ENCODE measurements at places on chromosomes 4 and X. TPM values are rescaled to one million over a fixed set of nuclear protein-coding genes. Genes with fewer than 3 reads are reported as not detected.

HERC3 gene
- total RNA-seq, result 33.3 TPM

SPON2 gene
- total RNA-seq, result 21.5 TPM

CYSLTR1 gene
- 23.8 TPM for total RNA-seq

RASGEF1B gene
- 2.7 TPM for total RNA-seq

UNC5C gene
- not detected for total RNA-seq

SAT1 gene
- total RNA-seq, result 89.7 TPM

DNA sequence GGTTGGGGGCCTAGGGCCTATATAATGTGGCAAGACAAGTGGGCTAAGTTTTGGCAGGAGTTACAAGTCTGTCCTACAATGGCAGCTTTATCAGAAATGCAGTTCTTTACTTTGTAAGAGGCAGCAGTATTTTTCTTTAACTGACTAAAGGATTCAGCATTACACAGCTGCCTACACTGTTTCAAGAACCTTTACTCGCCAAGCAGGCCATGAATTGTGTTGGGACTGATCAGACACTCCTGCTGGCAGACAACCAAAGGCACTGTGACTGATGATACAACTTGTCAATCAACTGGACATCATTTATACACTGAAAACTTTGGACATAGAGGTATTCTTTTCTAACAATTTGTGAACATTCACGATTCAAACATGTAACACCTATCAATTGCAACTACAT is 4.3 kb downstream of the MORC4 start:
- no peak overlapping the region for H3K27ac ChIP-seq
- H3K27me3 ChIP-seq, result no peaks in the 10 kb centered on the region
- no peak for DNase-seq
- no peaks in the 10 kb centered on the region for H3K36me3 ChIP-seq
- H3K4me3 ChIP-seq, result no peak overlapping the region

DNA sequence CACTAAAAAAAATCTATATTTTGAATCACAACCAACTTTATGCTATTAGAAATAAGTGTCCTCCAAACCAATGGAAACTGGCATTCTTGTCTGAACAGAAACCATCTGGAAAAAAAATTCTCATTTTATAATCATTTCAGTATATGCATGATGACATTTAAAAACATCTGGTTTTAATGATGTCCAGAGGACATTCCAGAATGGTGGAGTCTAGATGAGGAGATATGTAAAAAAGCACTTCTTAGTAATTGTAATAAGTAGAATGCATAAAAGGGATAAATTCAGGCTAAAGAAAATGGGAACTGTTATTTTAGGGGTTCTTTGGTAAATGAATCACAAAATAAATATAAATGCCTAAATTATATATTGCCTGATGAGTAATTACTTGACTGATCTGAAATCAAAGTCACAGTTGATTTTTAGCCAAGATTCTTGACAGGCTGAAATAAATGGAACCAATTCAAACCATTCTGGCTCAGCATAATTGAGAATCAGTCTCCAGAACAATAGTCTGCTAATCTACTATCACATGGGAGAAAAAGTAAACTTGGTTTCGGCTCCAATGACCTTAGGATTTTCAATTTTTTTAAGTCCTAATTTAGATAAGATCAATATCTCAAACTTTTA is 636.6 kb downstream of the FAT4 start:
- no peaks in the 10 kb centered on the region for H3K4me1 ChIP-seq
- DNase-seq, result no peak
- H3K4me3 ChIP-seq, result no peak overlapping the region
- no peaks in the 10 kb centered on the region for H3K27me3 ChIP-seq

GRCh38 chr4:15714141-15714540 is 11.3 kb downstream of the BST1 start:
- no peak overlapping the region for H3K4me3 ChIP-seq
- no peaks in the 10 kb centered on the region for H3K4me1 ChIP-seq
- DNase-seq, result no peak
- H3K27me3 ChIP-seq, result no peaks in the 10 kb centered on the region
- no peaks in the 10 kb centered on the region for H3K36me3 ChIP-seq
- H3K27ac ChIP-seq, result no peak overlapping the region

GRCh38 chr4:77073106-77073809 is 2.5 kb downstream of the CCNI start:
- peaks cover 22% of the 10 kb centered on the region for H3K36me3 ChIP-seq
- peaks cover 41% of the 10 kb centered on the region for H3K4me1 ChIP-seq
- no peaks in the 10 kb centered on the region for H3K27me3 ChIP-seq
- no peak for DNase-seq

GRCh38 chr4:70818921-70819320 is 20.8 kb downstream of the GRSF1 start:
- peaks cover 51% of the 10 kb centered on the region for H3K36me3 ChIP-seq
- DNase-seq, result no peak
- no peaks in the 10 kb centered on the region for H3K27me3 ChIP-seq
- H3K4me3 ChIP-seq, result no peak overlapping the region

DNA sequence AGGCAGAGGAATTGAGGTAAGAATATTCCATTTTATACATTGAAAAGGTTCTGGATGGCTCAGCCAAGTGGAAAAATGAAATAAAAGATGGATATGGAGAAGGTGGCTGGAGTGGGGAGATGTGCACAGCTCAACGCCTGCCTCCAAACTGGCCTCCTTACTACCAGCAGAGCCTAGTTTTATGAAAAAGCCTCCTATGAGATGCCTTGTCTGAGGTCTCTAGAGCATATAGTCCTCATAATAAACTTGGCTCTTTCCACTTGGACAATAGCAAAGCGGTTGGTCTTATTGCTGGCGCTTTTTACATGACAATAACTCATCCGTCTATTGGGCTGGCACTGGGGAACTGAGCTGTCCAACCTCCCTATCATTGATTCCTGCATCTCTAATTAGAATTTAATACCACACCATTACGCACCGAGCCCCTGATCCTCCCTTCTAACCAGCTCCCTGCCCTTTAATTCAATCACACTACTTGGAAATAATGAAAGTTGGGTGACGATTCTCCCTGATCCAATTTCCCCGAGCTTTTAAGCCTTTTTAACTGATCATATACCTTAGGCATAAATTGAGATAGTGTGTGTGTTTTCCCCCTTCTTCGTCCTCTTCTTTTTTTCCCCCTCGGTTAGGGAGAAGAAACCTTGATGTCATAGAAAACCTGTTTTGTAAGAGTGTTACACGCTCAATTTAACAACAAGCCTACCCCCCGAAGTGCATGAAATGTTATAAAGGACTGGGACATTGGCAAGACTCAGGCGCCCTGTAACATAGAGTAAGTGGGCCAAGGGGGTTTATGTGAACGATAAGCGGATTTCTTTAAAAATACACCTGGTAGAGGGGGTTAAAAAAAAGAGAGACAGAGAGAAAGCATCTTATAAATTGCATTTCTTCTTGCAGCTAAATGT is at the start of gene PHOX2B:
PHOX2B (minus strand) TSS at position 155 of the 905 bp plus-strand sequence; CDS start at position 40, 115 bp downstream.
- H3K4me1 ChIP-seq, result peaks cover 1% of the 10 kb centered on the region
- peak within 1 kb of the TSS; percentile 31 for H3K27ac ChIP-seq
- H3K36me3 ChIP-seq, result peaks cover 9% of the 10 kb centered on the region
- DNase-seq, result no peak
- no peak within 1 kb of the TSS for H3K4me3 ChIP-seq
- H3K27me3 ChIP-seq, result peaks cover 87% of the 10 kb centered on the region

- H3K27me3 ChIP-seq, result peaks cover 12% of the 10 kb centered on the region
- H3K4me1 ChIP-seq, result peaks cover 5% of the 10 kb centered on the region
- H3K27ac ChIP-seq, result no peak overlapping the region
- no peak for DNase-seq
- peaks cover 11% of the 10 kb centered on the region for H3K36me3 ChIP-seq
- H3K4me3 ChIP-seq, result no peak overlapping the region
These were observed 19.4 kb downstream of the PPP2R3B start for GRCh38 chrX:367349-367748.

- H3K4me1 ChIP-seq, result peaks cover 4% of the 10 kb centered on the region
- no peak overlapping the region for H3K27ac ChIP-seq
- no peak overlapping the region for H3K4me3 ChIP-seq
- H3K27me3 ChIP-seq, result peaks cover 17% of the 10 kb centered on the region
- no peaks in the 10 kb centered on the region for H3K36me3 ChIP-seq
- no peak for DNase-seq
These were observed 20.3 kb downstream of the CLRN2 start for GRCh38 chr4:17535242-17535641.

DNA sequence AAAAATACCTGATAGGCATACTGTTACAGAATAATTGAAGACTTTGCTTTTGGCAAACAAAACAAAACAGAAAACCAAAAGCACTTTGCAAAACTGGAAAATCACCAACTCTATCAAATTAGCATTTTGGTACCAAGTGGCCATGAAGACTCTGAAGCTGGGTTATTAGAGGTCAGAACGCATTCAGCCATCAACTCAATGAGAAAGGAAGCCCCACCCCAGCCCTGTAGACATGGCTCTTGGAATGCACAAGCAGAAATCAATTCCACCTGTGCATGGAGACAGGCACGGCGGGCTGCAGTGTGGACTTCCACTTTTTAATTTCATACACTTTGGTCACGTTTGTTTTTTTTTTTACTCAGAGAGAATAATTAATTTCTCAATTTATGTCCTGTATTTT is 93.6 kb upstream of the DHX15 start:
- peaks cover 23% of the 10 kb centered on the region for H3K27me3 ChIP-seq
- H3K36me3 ChIP-seq, result no peaks in the 10 kb centered on the region
- no peaks in the 10 kb centered on the region for H3K4me1 ChIP-seq
- DNase-seq, result no peak
- H3K27ac ChIP-seq, result no peak overlapping the region

DNA sequence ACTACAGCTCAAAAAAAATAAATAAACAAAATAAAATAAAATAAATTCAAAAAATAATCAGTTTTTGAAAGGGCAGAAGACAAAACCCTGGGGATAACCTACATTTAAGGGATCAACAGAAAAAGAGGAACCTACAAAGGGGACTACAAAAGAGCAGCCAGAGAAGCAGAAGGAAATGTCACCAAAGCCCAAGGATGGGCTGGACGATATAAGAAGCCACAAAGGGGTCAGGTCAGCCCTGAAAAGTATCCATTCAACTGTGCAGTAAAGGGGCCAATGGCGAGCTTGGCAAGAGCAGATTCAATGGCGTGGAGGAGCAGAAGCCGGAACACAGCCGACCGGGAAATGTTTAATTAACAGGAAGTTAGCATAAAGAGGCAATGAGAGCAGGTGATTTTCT is 16.9 kb downstream of the ACOT9 start:
- no peaks in the 10 kb centered on the region for H3K27me3 ChIP-seq
- no peaks in the 10 kb centered on the region for H3K4me1 ChIP-seq
- H3K27ac ChIP-seq, result no peak overlapping the region
- peaks cover 27% of the 10 kb centered on the region for H3K36me3 ChIP-seq

DNA sequence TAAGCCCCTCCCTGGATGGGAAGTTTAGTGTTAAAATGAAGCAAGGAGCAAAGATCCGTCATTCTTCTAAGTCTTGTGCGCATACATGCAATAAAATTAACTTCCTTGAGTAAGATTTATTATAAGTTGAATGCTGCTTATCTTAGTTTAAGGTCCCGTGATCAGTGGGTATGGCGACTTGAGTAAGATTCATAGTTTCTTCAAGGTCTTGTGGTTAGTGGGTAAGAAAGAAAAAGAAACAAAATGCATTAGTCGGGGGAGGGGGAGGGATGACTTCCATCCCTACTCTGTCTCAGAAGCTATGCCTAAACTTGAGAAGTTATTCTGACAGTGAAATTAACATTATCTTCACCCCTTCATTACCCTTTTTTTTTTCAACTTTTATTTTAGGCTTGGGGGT is 127.3 kb upstream of the MAGEB16 start:
- H3K4me1 ChIP-seq, result no peaks in the 10 kb centered on the region
- H3K27me3 ChIP-seq, result no peaks in the 10 kb centered on the region
- no peak for DNase-seq
- no peak overlapping the region for H3K4me3 ChIP-seq

DNA sequence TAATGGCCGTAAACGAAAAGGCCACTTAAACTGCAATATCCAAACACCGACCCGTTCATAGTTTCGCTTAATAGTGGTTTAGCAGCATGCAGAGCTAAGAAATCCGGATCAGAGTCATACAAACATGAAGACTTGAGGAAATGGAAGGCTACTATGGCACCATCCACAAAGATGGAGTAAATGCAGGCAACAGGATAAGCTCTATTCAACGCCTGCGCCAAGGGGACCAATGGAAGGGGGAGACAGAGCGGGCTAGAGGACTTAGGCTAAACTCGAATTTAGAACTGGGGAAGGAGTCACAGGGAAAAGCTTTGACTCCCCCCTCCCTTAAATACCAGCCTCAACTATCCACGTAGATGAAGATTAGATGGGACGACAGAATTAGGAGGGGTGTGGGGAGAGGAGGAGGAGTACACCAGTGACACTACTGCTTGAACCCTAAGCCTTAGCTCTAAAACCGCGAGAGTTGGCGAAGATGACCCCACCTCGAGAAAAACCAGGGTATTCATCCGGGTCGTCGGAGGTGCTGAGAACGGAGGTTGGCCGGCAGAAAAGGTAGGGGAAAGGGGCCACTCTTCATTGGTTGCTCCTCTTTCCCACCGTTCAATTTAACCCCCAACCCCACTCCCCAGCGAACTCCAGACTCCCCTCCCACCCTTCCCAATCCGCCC is 3.5 kb downstream of the HUWE1 start:
- no peaks in the 10 kb centered on the region for H3K27me3 ChIP-seq
- DNase-seq, result peak; percentile 55
- peak overlapping the region; percentile 97 for H3K27ac ChIP-seq
- H3K4me1 ChIP-seq, result peaks cover 36% of the 10 kb centered on the region

GRCh38 chrX:40061871-40062524 is 35.8 kb downstream of the BCOR start:
- peaks cover 54% of the 10 kb centered on the region for H3K36me3 ChIP-seq
- H3K27me3 ChIP-seq, result no peaks in the 10 kb centered on the region
- DNase-seq, result peak; percentile 35
- H3K4me3 ChIP-seq, result peak overlapping the region; percentile 32

GRCh38 chr4:113811359-113811758 is 49.8 kb upstream of the CAMK2D start:
- no peak overlapping the region for H3K4me3 ChIP-seq
- H3K27me3 ChIP-seq, result no peaks in the 10 kb centered on the region
- no peaks in the 10 kb centered on the region for H3K4me1 ChIP-seq
- DNase-seq, result no peak

DNA sequence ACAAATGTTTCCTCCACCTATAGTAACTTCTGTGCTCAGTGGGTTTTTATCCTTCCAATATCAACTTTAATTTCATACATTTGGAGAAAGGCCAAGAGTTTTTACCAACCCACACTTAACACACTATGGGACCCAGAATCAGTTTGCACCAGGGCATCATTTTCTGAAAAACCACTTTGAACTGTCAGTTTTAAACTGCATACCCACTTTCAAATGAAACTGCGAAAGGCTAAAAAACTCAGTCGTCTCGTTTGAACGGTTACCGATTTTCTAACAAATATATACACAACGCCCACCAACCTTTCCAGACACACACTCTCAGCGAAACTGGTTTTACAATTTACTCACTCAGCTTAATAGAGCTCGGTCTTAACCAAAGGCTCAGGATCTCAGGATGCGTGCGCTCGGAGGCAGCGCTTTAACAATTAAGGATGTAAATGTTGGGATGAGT is 376 bp downstream of the ABCG2 start:
- peak; percentile 6 for DNase-seq
- peak overlapping the region; percentile 70 for H3K4me3 ChIP-seq
- peaks cover 19% of the 10 kb centered on the region for H3K27me3 ChIP-seq
- H3K27ac ChIP-seq, result peak overlapping the region; percentile 37
- H3K4me1 ChIP-seq, result peaks cover 14% of the 10 kb centered on the region

GRCh38 chrX:47245156-47245555 is 12.3 kb downstream of the USP11 start:
- no peak for DNase-seq
- H3K4me1 ChIP-seq, result no peaks in the 10 kb centered on the region
- no peak overlapping the region for H3K27ac ChIP-seq

GRCh38 chr4:92529510-92529909 is 225.7 kb downstream of the GRID2 start:
- H3K27ac ChIP-seq, result no peak overlapping the region
- H3K4me1 ChIP-seq, result no peaks in the 10 kb centered on the region
- DNase-seq, result no peak
- no peaks in the 10 kb centered on the region for H3K36me3 ChIP-seq
- H3K27me3 ChIP-seq, result no peaks in the 10 kb centered on the region
- H3K4me3 ChIP-seq, result no peak overlapping the region
